ENCODE measurements at places on chromosomes 7 and 10.

DNA sequence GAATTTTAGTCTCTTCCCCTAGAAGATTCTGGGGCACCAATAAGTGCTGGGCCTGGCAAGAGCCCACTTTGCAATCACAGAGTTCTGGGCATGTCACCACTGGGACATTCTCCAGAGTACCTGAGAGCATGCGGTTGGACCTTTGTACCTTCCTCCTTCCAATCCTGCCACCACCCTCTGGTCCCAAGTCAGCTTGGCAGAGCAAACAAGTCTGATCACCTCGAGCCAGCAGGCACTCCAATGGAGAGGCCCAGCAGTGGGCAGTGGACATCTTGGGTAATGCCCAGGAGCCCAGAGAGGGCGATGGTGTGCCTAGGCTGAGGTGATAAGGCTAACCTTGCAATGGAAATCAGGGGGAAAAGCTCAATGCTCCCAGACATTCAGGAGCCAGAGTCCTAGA is 43.4 kb downstream of the SH3PXD2A start:
- DNase-seq = no peak

DNA sequence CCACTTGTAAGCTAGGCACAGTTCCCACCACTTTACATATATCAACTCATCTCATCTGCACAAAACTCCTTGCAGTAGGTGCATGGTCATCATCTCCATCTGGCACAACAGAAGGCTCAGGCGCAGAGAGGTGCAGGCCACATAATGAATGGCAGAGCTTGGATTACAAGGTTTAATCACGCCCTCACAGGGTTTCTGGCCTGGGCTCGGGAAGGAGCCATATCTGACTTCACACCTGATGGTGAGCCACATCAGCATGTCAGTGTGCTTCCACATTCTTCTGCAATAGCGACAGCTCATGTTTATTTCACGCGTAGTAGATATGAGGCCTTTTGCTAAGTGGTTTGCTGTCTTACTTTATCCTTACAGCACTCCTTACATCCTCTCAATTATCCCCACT is 650.2 kb downstream of the INHBA start:
- DNase-seq = no peak

DNA sequence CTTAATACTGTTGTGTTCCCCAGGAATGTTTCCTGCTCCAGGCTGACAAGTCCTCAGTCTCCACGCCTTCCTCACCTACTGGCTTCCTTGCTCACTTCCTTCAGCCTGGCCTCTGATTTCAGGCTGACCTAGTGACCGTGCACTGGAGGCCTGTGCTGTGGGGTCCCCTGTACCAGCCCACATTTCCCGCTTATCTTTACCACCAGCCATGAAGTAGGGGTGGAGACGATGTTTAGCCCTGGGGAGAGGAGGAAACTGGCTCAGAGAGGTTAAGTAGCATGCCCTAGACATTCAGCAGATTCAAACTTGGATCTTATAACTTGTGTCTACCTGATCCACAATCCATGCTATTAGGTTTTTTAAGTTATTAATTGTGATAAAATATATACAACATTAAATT is 4.8 kb upstream of the ZNF488 start:
- no peak for DNase-seq

DNA sequence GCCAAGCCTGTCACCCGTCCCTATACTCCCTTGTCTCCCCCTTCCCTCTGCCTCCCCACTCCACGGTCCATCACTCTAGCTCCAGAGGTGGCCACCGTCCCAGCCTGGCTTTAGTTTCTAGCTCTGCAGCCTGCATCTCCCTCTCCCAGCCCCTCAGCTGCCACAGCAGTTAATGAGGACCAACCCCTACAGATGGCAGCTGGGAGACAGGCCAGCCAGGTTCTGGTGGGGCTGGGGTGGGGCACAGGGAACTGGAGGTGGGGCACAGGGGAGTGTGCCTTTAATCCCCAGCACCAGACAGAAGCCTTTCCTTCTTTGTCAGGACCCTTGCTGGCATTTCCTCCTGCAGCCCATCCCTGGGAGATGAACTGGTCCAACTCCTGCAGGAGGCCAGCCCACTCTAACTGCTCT is 21.1 kb downstream of the UNC5B start:
- no peak for DNase-seq

GRCh38 chr10:121293110-121293509 is 305.1 kb downstream of the FGFR2 start:
- no peak for DNase-seq

- DNase-seq = no peak
Observed at GRCh38 chr10:97508342-97508741, 9.6 kb downstream of the UBTD1 start.

DNA sequence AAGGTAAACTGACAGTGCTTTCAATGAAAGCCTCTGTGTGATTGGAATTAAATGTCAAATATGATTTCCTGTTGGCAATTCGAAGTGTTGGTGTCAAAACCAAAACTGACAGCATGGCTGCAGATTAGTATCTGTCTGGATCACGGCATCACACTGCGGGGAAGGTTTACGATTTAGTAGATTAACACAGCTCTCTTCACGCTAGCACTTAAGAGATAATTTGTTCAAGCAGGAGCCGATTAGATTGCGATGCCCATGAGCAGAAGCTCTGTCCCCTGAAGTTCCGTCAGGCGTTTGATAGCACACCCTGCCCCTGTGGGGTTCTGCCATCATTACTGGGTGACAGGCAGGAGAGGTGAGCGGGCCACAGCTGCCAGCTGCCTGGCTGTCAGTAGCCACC is 279.5 kb upstream of the AUTS2 start:
- DNase-seq = no peak

DNA sequence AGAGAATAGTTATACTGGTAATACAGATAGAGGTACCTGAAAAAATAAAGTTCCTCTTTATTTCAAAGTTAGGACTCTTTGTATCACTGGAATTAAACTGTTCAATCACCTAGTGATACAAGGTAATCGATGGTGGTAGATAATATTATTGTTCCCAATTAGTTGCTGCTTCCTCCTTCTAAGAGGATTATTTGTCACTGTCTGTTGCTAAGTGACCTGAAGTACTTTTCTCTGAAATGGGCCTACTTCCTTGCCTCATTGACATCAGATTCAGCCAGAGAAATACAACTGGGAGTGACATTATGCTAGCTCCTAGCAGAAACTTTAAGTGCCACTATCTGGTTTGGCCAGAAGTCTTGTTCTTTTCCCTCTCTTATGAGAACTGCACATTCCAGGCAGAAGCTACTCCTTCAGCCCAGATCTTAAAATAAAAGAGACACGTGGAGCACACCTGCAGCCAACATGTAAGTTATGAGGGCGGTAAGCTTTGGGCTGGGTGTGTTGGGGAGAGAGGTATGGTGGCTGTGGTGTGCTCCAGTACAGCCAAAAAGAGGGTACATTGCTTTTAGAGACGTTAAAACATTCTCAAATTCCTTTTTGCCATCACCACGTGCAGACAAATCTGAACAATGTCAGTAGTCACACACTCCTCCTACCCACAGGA is 54.8 kb downstream of the MINDY3 start:
- no peak for DNase-seq

DNA sequence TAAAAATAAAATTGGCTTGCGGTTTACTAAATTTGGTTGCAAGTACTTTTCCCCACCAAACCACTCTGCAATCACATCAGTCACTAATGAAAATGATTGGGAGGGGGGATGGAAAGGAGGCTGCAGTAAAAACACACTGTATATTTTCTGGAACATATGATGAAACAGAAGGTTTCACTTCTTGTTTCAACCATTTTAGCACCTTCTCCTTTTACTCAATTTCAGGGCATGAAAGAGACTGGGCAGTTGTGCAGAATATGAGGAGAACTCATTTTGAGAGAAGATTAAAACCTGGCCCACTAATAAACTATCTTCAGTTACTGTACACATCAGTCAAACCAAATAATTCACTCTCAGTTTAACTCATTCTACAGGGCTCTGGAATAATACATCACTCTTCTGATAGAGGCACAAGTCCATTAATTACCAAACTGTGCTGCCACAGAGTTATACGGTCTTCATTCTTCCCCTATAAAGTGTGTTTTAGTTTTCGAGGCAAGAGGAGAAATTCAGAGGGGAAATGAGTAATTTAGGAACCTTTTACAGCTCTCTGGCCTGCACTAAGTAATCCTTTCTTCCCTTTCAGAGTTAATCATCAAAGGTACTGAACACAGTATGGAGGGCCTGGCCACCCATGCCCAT is 25.5 kb downstream of the JAZF1 start:
- DNase-seq = no peak

DNA sequence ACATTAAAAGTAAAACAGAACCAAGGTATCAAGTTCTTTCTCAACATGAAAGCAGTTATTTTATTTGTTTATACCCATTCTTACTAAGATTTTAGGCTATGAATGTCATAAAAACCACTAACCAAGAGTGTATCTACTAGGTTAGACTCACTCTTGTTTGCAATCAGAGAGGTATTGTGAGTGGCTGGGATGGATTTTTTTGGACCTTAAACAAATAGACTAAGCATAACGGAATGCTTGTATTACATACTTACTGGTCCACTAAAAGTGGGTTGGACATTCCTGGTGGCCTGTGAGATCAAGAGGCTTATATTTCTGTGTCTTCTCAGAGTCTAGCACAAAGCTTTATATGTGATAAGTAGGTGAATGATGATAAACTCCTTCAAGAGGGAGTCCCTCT is 32.6 kb upstream of the CBLL1 start:
- DNase-seq = no peak

GRCh38 chr10:3890602-3891352 is 105.8 kb upstream of the KLF6 start:
- no peak for DNase-seq

- DNase-seq = no peak
Observed at GRCh38 chr7:75843613-75844116, 30.1 kb upstream of the CCL24 start.

DNA sequence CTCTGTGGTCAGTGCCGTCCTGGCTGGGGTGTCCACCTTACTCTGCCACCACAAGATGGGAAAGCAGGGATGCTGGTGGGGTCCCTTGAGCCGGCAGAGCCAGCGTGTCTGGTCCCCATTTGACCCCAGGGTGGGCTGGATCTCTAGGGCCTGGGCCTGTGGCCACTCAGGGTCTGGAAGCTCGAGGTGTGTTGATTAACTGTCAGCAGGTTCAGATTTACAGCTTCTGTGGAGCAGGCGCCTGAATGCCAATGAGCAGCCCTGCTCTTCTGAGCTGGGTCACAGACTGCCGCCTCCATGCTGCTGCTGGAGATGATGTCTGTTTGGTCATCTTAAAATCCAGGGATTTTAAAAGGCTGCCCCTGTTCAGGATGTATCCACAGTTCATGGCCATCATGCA is 11.3 kb upstream of the DPYSL4 start:
- no peak for DNase-seq

- no peak for DNase-seq
Observed at GRCh38 chr10:105139363-105139896, 498.3 kb downstream of the SORCS3 start.

DNA sequence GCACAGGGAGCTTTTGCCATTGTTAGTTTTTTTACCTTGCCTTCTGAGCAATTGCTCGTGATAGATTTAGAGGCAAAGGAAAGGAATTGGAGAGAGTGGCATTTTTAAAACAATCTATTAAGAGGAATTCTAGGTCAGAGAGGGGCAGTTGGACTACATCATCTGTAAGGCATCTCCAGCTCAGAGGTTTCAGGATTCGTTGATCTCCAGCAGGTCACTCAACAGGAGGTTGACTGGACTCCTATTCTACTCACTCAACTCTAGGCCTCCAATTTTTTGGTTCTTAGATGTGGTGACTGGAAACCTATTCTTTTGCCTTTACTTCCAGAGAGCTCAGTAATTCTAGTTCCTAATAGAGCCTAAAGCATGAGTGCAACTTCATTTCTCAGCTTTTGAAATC is 42.8 kb downstream of the TBXAS1 start:
- DNase-seq = no peak

GRCh38 chr7:137564677-137565076 is 221.1 kb upstream of the PTN start:
- no peak for DNase-seq

- no peak for DNase-seq
Observed at GRCh38 chr7:1348096-1348822, 111.0 kb downstream of the MICALL2 start.

DNA sequence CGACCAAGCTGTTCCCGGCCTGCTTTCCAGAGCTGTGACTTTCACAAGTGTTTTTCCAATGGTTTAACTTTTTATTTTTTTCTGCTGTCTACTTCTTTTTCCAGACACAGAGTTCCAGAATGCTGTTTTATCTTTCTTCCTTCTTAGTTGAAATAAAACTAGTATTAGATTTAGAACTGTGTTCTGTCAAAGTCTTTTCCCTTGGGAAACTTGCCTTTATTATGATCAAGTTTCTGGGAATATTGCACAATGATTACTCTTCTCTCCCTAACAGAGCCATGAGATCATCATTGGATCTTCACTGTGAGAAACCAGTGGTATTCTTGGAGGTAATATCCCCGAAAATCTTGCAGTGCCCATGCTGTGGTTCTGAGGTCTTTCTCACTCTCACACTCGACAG is 104.9 kb upstream of the KCND2 start:
- DNase-seq = no peak

DNA sequence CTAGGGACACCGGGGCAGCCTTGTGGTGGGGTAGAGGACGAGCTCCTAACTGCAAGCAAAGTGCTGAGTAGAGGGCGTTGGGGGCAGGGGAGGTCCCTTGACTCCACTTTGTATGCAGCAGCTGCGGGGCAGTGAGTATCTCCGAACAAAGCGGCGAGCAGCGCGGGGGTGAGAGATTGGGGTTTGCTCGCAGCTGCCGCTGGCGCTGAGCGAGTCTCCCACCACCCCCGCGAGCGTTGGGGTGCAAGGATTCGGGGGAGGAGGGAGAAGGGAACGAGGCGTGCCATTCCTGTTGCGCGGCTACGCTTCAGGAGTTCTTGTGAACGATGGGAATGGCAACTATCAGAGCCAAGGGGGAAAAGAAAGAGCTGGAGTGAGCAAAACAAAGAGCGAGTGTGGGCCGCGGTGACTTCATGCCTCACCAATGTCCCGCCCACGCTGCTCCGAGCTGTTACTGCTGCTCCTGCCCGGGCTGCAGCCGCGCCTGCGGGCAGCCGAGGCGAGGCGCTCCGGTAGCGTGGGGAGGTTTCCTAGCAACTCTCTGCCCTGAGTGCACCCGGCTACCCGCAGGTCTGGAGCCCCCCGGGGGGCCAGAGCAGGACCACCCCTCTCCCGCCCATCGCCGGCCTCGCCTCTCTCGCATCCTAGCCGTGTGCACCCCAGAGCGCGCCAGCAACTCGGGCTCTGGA is at the start of gene ITGB8:
ITGB8 (plus strand) TSS at position 662 of the 689 bp plus-strand sequence. CDS start 907 bp downstream, outside the sequence.
- no peak for DNase-seq

DNA sequence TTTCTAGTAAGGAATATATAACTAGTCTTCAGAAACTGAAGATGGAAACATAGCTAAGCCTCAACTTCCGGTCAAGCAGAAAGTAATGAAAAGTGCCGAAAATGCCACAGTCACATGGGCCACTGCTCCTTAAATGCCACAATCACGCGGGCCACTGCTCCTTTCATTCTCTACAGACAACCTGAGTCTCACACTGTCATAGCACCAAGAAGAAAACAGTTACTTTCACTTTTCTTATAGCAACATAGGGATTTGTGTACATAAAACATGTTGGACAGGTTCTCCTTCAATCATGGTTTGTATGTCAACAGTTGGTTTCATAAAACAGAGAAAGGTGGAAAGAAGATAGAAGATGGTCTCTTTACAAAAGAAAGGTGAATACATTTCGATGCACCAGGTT is 48.6 kb upstream of the NOBOX start:
- no peak for DNase-seq

- no peak for DNase-seq
Observed at GRCh38 chr7:38550836-38551235, 80.3 kb downstream of the AMPH start.
